ENCODE measurements at places on chromosomes 4 and X. TPM values are rescaled to one million over a fixed set of nuclear protein-coding genes. Genes with fewer than 3 reads are reported as not detected.

GRCh38 chr4:62899646-62900364 is 1509.4 kb downstream of the TECRL start:
- no peaks in the 10 kb centered on the region for H3K4me1 ChIP-seq
- no peaks in the 10 kb centered on the region for H3K36me3 ChIP-seq
- H3K27ac ChIP-seq = no peak overlapping the region
- no peak for DNase-seq

DNA sequence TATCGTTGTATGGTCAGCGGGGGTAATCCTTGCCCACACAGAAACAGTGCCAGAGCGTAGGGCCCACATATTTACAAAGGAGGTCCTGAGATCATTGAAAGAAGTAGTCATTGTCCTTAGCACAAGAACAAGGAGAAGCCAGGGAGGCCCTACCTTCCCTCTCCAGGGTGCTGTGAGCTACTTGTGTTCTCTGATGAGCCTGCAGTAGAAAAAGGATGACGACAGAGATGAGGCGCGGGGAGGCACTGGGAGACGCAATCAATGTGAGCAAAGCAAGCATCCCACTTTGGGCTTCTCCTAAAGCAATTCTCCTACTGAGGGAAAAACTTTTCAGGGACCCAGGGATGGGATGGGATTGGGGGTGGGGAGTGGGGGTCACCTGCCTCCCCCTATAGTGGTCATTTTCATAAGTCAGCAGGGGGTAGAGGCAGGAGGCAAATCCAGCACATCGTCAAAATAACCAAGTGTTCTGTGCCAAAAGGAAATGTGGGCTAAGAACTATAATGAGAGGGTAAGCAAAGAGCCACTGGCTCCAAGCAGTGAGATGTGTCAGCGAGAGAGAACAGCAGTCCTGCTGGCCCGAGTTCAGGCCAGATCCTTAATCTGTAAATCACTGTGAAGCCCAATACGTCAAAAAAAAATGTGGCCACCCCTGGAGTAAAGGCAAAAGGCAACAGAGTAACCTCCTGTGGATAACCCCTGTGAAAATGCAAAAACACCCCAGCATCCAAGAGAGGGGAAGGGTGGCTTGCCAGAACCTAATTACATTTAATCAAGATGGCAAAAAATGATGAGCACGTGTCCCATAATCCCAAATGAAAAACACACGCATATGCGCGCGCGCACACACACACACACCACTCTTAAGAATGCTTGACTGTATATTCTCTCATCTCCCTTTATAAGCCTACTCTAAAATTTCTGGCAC is 136.6 kb upstream of the HHIP start:
- H3K27ac ChIP-seq = no peak overlapping the region
- no peak for DNase-seq
- no peak overlapping the region for H3K4me3 ChIP-seq

DNA sequence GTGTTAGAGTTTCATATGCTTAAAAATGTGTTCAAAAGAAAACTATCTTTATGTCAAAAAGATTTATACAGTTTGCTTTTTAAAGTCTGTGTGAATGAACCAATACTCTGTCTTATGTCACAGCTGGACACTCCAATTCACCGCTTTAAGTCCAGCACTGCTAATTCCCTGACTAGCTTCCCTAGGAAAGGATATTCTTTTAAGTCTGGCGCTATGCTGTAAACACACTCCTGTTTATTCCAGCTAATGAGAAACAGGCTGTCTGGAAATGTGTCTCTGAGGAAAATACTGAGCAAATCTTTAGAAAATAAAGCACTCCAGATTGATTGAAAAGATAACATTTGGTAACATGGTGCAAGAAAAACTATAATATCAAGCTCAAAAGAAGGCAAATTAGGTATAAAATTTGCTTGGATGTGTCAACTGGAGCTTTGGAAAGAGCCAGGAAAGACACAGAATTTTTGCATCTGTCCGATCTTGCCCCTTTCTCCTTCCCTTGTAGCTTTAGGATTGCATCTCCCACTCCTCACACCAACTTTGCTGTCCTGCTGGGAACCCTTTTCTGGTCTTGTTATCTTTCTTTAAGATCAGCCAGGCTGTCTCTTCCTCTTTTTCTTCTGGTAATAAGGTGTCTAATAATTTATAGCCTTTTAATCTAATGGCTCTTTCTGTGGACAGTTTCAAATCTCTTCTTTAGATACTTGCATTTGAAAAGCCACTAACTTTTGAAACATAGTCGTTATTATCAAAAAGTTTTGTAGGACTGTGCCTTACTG is 40.9 kb upstream of the VEGFC start:
- H3K4me1 ChIP-seq = no peaks in the 10 kb centered on the region
- H3K27me3 ChIP-seq = no peaks in the 10 kb centered on the region
- H3K4me3 ChIP-seq = no peak overlapping the region
- DNase-seq = no peak
- no peak overlapping the region for H3K27ac ChIP-seq
- no peaks in the 10 kb centered on the region for H3K36me3 ChIP-seq

DNA sequence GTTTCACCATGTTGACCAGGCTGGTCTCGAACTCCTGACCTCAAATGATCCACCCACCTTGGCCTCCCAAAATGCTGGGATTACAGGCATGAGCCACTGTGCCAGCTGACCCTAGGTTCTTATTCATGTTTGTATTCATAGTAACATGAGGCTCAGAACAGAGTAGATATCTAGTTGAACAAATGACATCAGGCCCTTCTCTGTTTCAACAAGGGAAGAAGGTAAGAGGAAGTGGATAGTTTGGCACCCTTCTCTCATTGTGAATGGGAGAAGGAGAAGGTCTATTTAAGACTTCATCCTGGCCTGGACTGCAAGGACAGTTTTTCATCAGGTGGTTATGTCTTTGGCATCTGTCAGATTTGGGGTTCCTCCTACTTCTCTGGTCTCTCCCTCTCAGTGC is 13.8 kb downstream of the GJB1 start:
- H3K4me1 ChIP-seq = no peaks in the 10 kb centered on the region
- peaks cover 11% of the 10 kb centered on the region for H3K36me3 ChIP-seq
- H3K27ac ChIP-seq = no peak overlapping the region
- no peak for DNase-seq
- no peak overlapping the region for H3K4me3 ChIP-seq

DNA sequence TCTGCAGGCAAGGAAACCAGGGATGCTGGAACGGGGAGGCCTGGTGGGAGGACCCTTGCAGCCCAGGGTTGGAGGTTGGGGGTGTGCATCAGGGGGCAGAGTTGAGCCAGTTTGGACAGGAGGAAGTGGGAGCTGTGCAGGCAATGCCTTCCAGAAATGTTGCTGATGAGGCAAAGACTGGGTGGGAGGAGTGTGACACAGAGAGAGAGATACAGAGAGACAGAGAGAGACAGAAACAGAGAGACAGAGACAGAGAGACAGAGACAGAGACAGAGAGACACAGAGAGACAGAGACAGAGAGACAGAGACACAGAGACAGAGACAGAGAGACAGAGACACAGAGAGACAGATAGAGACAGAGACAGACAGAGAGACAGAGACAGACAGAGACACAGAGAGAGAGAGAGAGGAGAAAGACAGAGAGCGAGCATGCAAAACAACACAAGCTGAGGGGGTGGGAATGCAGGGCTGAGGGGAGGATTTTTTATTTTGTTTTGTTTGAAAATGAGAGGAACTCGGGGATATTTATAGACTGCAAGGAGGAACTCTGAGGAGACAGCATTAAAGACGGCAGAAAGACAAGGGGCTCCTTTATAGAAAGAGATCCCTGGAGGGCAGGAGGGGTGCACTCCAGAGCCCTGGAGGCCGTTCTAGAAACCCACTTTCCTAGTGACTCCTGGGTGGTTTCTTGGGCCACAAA is 1.9 kb upstream of the HAUS3 start:
- H3K4me1 ChIP-seq = peaks cover 38% of the 10 kb centered on the region
- H3K27me3 ChIP-seq = no peaks in the 10 kb centered on the region
- peaks cover 16% of the 10 kb centered on the region for H3K36me3 ChIP-seq

- peaks cover 75% of the 10 kb centered on the region for H3K4me1 ChIP-seq
- H3K27ac ChIP-seq = peak overlapping the region; percentile 69
- no peak for DNase-seq
- H3K36me3 ChIP-seq = peaks cover 2% of the 10 kb centered on the region
- no peak overlapping the region for H3K4me3 ChIP-seq
Measured at GRCh38 chrX:66015152-66015831, 24.6 kb downstream of the VSIG4 start.

- H3K4me1 ChIP-seq = peaks cover 8% of the 10 kb centered on the region
- no peaks in the 10 kb centered on the region for H3K36me3 ChIP-seq
- no peak for DNase-seq
- no peak overlapping the region for H3K4me3 ChIP-seq
- no peak overlapping the region for H3K27ac ChIP-seq
- H3K27me3 ChIP-seq = no peaks in the 10 kb centered on the region
Measured at GRCh38 chrX:111131572-111131971, 35.6 kb downstream of the PAK3 start.

DNA sequence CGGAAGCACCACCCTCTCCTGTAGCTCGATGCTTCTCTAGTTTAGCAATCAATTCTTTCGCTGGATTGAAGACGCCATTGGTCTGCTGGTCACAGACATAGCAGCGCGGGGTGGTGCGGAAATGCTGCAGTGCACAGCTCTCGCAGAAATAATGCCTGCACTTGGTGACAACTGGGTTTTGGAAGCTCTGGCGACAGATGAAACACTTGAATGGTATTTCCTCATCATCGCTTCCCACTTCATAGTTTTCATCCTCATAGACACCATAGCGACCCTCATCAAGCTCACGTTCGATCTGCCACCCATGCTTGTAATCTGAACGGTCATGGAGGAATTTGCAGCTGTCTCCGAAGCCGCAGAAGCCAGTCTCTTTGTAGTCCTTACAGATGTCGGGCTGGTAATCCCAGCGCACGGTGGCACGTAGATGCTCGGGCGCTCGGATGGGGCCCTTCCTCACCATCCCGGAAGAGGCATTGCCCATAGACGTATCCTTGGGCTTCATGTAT is 854 bp downstream of the RNF113A start:
- peak overlapping the region; percentile 98 for H3K27ac ChIP-seq
- H3K4me3 ChIP-seq = peak overlapping the region; percentile 95
- H3K27me3 ChIP-seq = no peaks in the 10 kb centered on the region
- H3K4me1 ChIP-seq = peaks cover 11% of the 10 kb centered on the region
- peak; percentile 46 for DNase-seq

DNA sequence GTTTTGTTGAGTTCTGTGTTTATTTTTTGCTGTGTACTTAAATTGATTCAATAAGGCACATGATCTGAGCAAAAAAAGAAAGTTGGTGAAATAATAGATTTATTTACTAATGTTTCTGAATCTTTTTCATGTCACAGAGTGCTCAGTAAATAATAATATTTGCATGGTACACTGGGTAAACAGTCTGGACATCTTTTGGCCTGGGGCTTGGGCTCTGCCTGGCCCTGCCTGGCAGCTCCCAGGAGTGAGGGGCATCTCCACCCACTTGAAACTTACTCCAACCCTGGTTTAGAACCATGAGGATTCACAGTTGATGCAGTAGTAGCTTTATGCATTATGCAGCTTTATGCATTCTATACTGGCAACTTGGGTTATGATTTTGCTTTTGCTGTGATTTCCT is 124.2 kb upstream of the SLC4A4 start:
- DNase-seq = no peak
- no peaks in the 10 kb centered on the region for H3K4me1 ChIP-seq
- no peaks in the 10 kb centered on the region for H3K36me3 ChIP-seq
- no peak overlapping the region for H3K27ac ChIP-seq
- no peaks in the 10 kb centered on the region for H3K27me3 ChIP-seq

ZNF275 gene
- total RNA-seq = 14.7 TPM

DUSP21 gene
- total RNA-seq = not detected

DNA sequence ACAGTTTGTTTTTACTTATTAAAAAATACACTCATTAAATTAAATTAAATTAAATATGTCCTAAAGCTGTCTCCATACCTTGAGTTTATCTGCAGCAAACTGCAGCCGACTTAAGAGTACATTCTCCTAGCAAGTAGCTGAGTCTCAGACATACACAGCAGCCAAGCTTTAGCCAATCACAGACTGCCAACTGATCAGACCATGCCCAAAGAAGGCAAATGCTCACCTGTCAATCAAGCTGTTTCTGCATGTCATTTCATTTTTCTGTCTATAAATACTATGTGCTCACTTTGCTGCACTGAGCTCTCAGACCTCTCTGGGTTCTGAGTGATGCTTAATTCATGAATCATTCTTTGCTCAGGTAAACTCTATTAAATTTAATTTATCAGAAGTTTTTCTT is 280.9 kb upstream of the EPHA5 start:
- H3K27ac ChIP-seq = no peak overlapping the region
- H3K4me3 ChIP-seq = no peak overlapping the region
- no peaks in the 10 kb centered on the region for H3K27me3 ChIP-seq
- no peak for DNase-seq
- no peaks in the 10 kb centered on the region for H3K4me1 ChIP-seq
- H3K36me3 ChIP-seq = no peaks in the 10 kb centered on the region
